ENCODE measurements at places on chromosomes 3 and 15.
A peak's percentile ranks its signal among the peaks of the same experiment; 100 is the strongest.

- no peak for DNase-seq
These were observed 402.4 kb downstream of the SHQ1 start for GRCh38 chr3:72445827-72446217.

GRCh38 chr3:165805946-165806561 is 31.2 kb downstream of the BCHE start:
- no peak for DNase-seq

DNA sequence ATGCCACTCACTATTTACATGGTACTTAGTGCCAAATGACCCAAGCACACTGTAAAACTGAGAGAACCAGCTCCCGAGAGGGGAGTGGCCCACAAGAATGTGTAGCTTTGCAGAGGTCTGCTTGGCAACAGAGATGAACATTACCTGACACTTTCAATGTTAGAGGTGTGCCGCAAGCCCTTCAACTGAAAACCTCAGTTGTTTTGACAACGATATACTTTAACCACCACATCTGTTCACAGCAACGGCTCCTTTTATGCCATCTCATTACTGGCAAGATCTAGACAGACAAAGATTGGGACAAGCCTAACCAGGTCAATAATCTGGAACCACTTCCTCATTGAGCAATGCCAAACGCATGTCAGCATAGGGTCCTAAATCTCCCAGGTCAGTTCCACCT is 23.7 kb downstream of the NEK10 start:
- DNase-seq: no peak

DNA sequence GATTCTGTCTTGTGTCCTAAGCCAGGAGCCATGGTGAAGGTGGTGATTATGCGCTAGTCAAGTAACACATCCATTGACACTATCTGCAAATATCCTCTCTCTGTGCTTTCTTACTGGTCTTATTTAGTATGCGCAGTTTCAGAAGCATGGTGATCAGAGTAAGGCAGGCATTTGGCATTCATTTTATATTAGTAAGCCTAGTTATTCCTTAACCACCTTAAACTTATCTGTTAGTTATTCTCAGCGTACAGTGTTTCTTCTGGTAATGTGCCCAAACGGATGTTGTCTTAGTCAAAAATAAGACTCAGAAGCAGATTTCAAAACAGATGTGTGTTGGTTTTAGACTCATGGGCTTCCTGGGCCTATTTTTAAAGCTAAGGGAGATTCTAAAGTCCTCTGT is 329.2 kb downstream of the GRM7 start:
- DNase-seq: no peak

- DNase-seq: no peak
These were observed 164.9 kb downstream of the NR2F2 start for GRCh38 chr15:96495386-96495785.

- no peak for DNase-seq
These were observed 11.0 kb downstream of the VILL start for GRCh38 chr3:38001456-38002081.

GRCh38 chr3:72836923-72837322 is 11.3 kb downstream of the SHQ1 start:
- no peak for DNase-seq

DNA sequence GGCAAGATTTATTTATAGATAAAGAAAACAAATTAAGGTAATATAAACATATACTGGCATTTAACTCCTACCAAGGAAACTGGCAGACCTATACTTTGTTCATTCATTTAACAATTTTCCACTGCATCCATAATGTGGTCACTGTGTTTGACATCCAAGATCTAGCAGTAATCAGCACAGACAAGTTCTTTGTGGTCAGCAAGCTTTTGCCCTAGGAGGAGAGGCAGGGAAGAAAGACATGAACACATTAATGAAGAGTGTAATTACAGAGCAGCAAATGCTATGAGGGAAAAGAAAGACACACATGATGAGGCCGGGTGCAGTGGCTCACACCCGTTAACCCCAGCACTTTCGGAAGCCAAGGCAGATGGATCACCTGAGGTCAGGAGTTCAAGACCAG is 34.4 kb downstream of the SUCLG2 start:
- no peak for DNase-seq

DNA sequence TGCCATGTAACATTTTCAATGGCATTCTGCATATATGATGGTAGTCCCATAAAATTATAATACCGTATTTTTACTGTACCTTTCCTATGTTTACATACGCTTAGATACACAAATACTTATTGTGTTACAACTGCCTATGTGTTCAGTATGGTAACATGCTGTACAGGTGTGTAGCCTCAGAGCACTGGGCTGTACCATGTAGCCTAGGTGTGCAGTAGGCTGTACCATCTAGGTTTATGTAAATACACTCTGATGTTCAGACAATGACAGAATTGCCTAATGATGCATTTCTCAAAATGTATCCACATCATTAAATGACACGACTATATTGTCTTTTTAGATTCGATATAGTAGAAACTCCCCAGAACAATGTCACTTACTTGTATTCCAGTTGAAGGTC is 22.7 kb downstream of the CD80 start:
- no peak for DNase-seq

GRCh38 chr15:95511671-95512070 is 818.8 kb upstream of the NR2F2 start:
- DNase-seq: no peak

DNA sequence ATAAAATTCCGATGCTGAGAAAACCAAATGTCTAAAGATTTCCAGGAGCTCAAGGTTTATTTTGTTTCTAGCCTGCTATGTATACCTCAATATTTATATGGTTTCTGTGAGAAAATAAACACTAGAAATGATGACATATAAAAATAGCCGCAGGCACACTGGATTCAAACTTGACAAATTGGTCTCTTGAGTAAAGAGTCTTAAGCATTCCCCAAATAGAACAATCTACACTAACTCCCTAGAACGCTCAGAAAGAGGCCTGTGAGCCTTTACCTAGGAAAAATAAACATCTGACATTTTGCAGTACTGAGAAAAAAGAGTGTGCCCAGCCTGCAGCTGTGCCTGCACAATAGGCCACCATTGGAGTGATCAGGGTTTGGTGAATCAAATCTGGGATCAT is 75.2 kb downstream of the NEK10 start:
- no peak for DNase-seq

- no peak for DNase-seq
These were observed 19.1 kb upstream of the LIMD1 start for GRCh38 chr3:45575386-45575923.

GRCh38 chr3:178306432-178307115 is 229.7 kb upstream of the KCNMB2 start:
- no peak for DNase-seq

GRCh38 chr3:13884851-13885703 is 5.2 kb upstream of the WNT7A start:
- peak; percentile 81 for DNase-seq

- no peak for DNase-seq
These were observed 515.9 kb upstream of the DPPA4 start for GRCh38 chr3:109853077-109853731.

- peak; percentile 82 for DNase-seq
These were observed 5.8 kb upstream of the TATDN2 start for GRCh38 chr3:10242182-10243065.

GRCh38 chr3:128382221-128382807 is 84.4 kb downstream of the DNAJB8 start:
- DNase-seq: no peak

GRCh38 chr3:40229963-40230362 is 79.5 kb upstream of the EIF1B start:
- DNase-seq: no peak

GRCh38 chr3:46899151-46900006 is 21.9 kb downstream of the PTH1R start:
- DNase-seq: no peak

- DNase-seq: no peak
These were observed 44.6 kb upstream of the COL6A5 start for GRCh38 chr3:130300888-130301287.

DNA sequence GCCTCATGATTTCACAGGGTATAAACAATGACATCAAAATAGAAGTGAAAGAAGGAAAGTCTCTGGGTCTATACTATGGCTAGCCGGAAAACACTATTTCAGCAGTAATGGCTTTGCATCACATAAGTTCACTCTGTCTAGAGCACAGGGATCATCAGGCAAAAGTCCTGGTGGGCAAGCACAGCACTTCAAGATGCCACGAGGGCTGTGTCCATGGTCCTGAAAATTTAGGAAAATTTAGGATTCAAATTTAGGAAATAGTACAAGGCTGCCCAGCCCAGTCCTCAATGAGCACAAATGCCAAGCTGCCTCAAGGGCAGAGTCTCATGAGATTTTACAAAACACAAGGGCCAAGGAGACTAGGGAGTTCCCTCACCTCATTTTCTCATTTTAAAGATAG is 54.1 kb downstream of the RORA start:
- no peak for DNase-seq

- DNase-seq: no peak
These were observed 46.8 kb upstream of the DPPA4 start for GRCh38 chr3:109384164-109384563.
